ENCODE measurements at places on chromosomes 13 and 19.

DNA sequence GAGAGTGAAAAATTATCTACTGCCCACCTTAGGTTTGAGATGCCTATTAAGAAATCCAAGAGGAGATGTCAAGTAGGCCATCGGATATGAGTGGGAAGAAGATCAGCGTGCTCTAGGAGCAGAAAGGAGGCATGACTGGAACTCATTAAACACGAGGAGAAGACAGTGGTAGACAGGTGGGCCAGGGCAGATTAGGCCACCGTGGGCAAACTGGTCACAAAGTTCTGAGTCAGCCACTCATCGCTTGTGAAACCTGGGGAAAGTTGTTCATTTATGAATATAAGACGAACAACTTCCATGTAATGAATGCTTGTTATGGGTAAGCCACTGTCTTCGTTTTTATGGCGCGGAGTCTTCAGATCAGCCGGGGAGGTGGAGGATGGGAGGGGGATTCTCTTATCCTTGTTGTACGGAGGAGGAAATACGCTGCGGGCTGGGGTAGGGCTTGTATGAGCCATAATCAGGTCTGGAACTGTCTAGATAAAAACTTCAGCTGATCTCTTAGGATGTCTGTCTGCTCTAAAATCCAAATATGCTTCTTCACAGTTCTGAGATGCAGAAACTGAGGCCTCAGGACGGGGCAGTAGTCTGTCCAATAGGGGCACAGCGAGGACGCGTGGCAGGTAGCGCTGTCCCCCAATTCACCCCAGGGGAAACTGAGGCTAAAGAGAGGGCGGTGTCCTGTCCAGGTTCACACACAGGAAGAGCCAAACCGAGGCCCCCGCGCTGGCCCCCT, 1.1 kb upstream of the ZNF444 start:
- DNase-seq: no peak

- DNase-seq: no peak
These were observed 110.3 kb downstream of the GADD45B start for GRCh38 chr19:2586196-2586595.

- DNase-seq: no peak
These were observed 67.8 kb downstream of the MAP4K1 start for GRCh38 chr19:38549942-38550341.

DNA sequence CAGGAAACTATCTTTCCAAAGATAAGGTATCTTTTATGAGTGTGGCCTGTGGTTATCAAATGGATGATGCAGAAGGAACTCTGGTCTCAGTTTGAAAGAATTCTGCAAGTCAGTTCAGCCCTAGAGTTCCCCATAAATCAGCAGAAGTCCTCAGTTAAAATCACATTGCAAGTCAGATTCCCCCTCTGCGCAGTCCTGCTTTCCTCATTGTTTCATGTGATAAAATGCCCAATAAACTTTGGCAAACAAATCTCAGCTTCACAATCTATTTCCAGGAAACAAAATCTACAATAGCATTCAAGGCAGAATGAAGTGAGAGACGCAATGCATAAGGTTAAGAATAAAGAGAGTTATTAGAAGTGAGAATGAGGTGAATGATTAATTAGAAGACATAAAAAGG, 216.3 kb upstream of the KLHL1 start:
- no peak for DNase-seq

- no peak for DNase-seq
These were observed 130.5 kb downstream of the MAB21L1 start for GRCh38 chr13:35345992-35346391.

DNA sequence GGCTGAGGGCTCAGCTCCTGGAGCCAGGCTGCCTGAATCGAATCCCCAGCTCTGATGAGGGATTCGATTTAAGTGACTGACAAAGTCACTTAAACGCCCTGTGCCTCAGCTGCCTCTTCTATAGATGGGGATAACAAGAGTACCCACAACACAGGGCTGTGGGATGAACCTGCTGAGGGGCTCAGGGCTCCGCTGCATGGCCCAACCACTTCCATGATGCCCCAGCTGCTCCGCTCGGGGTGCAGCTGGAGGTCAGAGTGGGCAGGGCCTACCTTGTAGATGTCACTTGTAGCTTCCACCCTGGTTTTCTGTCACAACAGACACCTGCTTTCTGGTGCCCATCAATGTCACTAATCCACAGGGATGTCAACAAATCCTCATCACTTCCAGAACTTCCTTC, 39.2 kb downstream of the STK24 start:
- DNase-seq: no peak

DNA sequence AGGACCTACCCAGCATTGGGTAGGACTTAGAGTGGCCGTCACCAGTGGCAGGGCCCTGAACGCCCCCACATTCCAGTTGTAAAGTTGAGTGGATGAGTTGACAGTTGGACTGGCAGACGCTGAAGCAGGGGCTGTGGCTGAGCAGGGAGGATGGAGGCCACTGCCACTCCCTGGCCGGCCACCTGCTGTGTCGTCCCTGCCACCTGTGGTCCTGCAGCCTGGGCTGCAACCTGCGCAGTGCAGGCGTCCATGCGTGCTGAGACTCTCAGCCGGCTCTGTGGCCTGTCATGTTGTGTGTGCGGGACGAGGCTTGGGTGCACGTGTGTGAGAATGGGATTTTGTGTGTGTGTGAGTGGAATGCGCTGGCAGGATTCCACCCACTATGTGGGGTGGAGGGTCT, 80.8 kb downstream of the SCGB2B2 start:
- DNase-seq: no peak

- peak; percentile 96 for DNase-seq
These were observed 4.8 kb downstream of the EMP3 start for GRCh38 chr19:48330012-48330681.

- DNase-seq: no peak
These were observed 4.4 kb upstream of the COMP start for GRCh38 chr19:18795540-18795939.

DNA sequence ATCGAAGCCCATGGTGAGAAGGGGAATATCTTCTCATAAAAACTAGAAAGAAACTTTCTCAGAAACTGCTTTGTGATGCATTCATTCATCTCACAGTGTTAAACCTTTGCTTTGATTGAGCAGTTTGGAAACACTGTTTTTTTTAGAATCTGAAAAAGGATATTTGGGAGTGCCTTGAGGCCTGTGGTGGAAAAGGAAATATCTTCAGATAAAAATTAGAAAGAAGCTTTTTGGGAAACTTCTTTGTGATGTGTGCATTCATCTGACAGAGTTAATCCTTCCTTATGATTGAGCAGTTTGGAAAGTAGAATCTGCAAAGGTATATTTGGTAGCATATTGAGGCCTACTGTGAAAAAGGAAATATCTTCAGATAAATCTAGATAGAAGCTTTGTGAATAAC, 1594.9 kb downstream of the UQCRFS1 start:
- DNase-seq: no peak

- no peak for DNase-seq
These were observed 21.0 kb upstream of the ESD start for GRCh38 chr13:46817838-46818476.

DNA sequence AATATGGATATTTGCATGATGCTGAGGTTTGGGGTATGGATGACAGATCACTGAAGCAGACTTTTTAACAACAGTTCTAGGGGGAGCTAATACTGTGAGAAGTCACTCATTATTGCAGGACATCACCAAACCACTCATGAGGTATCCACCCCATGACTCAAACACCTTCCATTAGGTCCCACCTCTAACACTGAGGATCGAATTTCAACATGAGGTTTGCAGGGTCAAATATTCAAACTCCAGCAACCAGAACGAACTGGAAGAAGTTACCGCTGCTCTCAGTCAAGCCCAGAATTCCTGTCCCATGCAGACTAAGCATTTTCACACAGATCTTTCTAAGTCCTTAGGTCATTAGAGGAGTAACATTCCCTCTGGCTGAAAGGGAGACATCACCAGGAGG, 758.9 kb downstream of the UQCRFS1 start:
- no peak for DNase-seq

DNA sequence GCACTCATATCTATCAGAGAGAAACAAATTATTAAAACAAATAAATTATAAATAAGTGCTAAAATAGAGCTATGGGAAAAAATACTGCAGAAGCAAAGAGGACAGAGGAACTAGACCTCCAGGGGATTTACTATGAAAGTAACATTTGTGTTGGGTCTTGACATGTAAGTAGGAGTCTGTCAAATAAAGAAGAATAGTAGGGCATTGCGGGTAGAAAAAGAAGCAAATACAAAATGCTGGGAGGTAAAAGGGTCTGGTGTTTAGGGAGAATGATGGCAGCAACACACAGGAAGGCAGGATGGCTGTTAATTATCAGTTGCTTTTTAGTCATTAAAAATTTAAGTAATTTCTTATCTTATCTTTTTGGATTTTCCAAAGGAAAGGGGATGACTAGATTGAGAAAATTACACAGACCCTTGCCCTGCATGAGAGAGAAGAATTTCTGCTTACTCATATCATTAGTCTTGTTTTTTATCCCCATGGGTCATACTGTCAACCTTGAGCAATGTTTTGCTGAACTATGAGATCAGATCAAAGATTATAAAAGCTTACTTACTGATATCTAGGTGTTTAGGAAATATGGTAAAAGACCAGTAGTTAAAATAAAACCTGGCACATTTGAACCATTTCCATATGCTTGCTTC, 472.7 kb downstream of the DIAPH3 start:
- no peak for DNase-seq

GRCh38 chr13:44668688-44669087, 92.6 kb upstream of the TSC22D1 start:
- DNase-seq: no peak

DNA sequence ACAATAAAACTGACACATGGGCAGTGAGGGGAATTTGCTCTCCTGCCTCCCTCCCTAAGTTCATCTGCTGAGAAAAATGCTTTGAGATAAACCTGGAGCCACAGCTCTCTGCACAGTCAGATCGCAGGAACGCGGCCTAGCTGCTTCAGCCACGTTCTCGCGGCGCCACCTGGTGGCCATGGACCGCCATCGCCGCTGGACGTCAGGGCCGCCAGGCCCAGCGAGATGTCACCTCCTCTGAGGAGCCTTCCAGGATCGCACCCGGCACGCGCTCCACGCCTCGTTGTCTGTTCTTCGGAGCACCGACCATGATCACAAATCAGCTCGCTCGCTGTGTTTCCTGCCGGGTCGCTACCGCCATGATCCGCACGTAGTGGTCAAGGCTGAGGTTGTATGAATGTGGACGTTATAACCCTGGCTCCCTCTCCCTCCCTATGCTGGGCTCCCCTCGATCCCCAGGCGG, 20.6 kb upstream of the USP29 start:
- DNase-seq: peak; percentile 80

DNA sequence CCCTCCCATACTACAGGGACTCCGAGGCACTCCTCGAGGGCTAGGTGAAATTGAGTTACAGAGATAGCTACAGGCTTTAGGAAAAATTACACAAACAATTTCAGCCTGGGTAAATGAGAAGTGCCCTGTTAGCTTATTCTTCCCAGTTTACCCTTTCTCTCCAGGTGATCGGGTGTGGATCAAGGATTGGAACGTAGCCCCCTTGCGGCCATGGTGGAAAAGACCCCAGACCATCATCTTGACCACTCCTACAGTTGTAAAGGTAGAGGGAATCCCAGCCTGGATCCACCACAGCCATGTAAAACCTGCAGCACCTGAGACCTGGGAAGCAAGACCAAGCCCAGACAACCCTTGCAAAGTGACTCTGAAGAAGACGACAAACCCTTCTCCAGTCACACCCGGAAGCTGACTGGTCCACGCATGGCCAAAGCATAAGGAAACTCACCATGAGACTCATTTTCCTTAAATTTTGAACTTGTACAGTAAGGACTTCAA, 600.6 kb downstream of the UQCRFS1 start:
- no peak for DNase-seq

GRCh38 chr19:1250437-1251260, 2.3 kb downstream of the MIDN start:
- DNase-seq: peak; percentile 83

DNA sequence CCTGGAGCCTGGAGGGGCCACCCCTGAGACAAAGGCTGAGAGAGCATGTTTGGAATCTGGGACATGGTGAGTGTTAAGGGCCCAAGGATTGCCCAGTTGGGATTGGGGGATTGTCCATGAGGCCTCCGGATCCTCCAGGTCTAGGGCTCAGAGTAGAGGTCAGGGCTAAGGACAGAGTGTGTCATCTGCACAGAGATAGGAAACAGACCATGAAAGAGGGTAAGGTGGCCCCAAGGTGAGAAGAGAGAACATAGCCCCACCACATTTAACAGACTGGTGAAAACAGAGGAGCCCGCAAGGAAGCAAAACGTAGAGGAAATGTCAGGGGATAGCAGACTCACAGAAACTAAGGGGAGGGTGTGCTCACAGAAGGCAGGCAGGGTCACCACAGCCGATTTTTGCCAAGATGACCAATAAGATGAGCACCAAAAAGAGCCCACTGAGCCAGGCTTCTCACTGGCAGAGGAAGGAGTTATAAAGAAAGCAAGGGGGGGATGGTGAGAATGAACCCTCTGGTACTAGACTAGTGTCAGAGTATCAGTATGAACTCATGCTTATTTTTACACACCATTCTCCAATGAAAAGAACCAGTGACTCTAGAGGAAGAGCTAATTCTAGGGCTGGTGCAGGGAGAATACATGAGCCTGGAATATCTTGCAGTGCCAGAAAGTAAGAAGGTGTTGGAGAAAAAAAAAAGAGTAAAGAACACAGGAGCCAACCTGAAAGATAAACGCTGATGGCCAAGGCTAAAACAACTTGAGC, 17.5 kb downstream of the DYRK1B start:
- no peak for DNase-seq

DNA sequence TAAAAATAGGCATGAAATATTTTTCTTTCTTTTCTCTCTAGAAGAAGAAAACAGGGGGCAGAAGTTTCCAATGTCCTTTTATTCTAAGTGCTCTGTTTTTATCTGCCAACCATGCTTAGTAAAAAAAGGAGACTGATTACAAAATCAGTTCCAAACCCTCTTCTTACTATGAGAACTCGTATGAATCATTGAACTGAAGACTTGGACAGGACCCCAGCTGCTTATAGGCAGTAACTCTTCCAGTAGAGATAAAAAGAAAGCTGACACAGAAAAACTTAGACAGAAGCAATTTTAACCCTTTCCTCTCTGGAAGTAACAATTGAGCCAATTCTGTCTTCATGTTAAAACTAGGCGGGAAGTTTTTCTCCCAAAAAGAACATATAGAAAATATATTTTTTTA, 24.5 kb upstream of the FREM2 start:
- no peak for DNase-seq

DNA sequence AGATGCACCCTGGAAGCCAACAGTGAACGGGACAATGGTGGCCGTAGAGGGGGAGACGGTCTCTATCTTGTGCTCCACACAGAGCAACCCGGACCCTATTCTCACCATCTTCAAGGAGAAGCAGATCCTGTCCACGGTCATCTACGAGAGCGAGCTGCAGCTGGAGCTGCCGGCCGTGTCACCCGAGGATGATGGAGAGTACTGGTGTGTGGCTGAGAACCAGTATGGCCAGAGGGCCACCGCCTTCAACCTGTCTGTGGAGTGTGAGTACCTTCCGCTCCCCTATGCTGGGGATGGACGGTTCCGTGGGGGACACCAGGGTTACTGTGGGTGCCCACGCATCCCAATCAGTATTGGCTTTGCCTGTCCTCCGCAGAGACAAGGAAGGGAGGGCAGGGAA, 10.5 kb downstream of the MAG start:
- no peak for DNase-seq
